Osteoblast (primary cell): ENCODE measurements at places on chromosomes 3 and 15.
A peak's percentile ranks its signal among the peaks of the same experiment; 100 is the strongest.

DNA sequence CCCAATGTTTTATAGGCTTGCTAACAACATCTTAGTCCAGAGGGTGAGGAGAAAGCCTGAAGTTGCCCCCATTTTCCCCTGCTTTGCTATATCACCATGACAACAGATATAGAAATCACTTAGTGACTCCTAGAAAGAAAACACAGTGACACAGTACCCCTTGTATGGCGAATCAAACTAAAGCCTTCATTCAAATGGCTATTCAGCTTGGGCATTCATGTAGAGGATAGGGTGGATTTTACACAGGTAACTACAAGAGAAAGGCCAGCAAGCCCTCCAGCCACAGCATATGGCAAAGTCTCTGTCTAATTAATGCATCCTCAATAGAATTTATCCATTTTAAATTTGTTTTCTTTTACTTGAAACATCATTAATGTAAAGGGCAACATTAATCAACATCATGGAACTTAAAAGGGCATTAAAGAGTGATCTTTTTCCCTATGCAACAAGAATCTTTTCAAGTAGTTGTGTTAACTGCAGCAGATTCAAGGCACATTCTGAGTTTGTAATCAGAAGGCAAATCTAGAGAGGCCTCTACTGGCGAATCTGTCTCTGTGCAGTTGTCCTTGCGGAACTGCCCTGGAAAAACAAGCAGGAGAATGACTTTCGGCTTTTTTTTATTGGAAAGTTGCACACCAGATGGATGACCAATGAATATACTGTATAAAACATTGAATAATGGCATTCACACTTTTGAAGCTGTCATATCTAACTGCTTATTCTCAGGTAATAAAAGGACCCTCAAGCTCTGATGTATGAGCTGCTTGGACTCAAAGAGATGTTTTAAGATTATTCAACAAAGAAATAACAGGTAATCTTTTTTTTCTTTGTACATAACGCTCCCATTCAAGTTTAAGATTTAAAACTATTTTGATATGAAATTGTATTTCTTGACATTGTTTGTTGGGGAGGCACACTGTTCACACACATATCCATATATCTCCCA is 621.7 kb upstream of the AGTR1 start:
- peak; percentile 82 for DNase-seq

DNA sequence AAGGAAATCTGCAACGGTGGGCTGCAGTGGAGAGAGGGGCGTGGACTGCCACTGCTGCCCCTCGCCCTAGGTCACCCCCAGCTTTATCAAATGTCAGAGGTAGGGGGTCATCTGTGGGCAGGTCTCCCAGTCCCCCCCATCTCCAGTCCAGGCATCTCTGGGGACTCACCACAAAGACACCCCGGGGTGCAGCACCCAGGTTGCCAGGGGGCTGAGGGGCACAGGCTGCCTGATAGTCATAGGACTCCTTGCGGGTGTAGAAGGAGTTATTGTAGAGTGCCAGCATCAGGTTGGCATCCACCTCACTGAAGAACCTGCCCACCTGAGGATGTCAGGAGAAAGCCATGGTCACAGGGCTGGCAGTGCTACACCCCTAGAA is 6.5 kb upstream of the TMEM115 start:
- DNase-seq: no peak

- no peak for DNase-seq
Measured at GRCh38 chr15:47786371-47786770, 69.1 kb downstream of the SEMA6D start.

DNA sequence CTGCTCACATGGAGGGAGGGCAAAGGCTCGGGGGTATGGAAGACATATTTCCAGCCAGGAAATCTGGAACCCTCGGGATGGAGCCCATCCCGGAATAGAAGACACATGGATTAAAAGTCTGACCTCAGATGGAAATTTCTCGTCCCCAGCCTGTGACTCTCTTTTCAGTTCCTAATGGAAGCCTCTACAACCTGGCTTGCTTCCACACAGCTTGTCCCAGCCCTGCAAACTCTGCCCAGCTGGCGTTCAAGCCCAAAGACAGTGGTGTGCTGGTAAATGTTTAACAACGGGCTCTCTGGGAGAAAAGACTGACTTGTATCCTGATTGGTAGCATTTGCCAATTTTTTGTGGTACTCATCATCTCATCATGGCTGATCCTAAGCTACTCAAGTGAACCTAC is 35.6 kb upstream of the TLE3 start:
- DNase-seq: peak; percentile 18

GRCh38 chr3:187740421-187741399 is 4.6 kb downstream of the BCL6 start:
- peak; percentile 89 for DNase-seq

DNA sequence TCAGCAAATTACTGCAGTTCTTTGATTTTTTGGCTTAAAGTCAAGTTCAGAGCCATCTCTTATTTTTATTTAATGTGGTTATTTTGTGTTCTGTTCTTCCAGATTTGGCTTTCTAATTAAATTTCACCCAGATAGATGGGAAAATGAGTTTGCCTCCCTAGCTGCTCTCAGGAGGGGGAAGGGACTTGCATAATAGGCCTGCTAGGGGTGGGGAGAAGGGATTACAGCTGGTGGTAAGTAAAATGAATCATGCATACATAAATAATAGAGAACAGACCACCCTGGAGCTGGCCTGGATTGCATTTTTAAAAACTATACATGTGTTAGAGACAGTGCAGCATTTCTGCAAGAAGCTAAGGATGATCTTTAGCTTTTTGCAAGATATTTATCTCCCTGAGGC is 3.9 kb upstream of the PXYLP1 start:
- DNase-seq: peak; percentile 57

- no peak for DNase-seq
Measured at GRCh38 chr3:34842706-34843480, 796.4 kb upstream of the ARPP21 start.
